ENCODE measurements at places on chromosomes 1 and 21.

GRCh38 chr1:216310776-216311175 is 112.5 kb downstream of the USH2A start:
- no peak for DNase-seq

- no peak for DNase-seq
These were observed 5.3 kb downstream of the ATP2B4 start for GRCh38 chr1:203631946-203632345.

DNA sequence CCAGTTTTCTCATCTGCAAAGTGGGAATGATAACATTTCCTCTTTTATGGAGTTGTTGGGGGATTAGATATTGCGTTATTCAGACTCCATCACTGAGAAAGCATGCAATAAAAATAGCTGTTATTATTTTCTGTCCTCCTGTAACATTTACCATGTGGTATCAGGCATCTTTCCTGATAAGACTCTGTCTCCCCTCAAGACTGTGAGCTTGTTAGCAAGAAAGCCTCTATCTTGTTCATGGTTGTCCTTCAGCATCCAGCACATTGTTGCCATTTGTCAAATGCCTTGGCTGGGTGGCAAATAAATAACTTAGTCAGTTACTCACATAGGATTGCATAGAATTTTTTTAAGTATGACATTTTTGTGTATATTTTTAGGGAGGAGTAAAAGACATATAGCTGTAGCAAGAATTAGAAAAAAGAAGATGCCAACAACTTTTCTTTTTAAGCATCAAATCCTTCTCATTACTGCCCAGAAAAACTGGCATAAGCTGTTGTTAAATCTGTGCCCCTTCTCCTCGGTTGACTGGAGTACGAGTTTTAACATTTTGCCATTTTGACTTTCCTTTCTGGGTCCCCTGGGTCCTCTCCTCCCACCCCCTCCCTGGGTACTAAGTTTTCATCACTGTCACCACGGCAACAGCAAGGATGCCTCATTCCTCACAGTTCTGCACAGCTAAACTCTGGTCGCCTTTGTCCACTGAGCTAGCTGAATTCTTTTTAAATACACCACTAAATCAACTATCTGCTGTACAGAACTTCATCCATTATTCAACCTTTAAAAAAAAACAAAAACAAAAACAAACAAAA is 1.0 kb upstream of the JAM2 start:
- no peak for DNase-seq

DNA sequence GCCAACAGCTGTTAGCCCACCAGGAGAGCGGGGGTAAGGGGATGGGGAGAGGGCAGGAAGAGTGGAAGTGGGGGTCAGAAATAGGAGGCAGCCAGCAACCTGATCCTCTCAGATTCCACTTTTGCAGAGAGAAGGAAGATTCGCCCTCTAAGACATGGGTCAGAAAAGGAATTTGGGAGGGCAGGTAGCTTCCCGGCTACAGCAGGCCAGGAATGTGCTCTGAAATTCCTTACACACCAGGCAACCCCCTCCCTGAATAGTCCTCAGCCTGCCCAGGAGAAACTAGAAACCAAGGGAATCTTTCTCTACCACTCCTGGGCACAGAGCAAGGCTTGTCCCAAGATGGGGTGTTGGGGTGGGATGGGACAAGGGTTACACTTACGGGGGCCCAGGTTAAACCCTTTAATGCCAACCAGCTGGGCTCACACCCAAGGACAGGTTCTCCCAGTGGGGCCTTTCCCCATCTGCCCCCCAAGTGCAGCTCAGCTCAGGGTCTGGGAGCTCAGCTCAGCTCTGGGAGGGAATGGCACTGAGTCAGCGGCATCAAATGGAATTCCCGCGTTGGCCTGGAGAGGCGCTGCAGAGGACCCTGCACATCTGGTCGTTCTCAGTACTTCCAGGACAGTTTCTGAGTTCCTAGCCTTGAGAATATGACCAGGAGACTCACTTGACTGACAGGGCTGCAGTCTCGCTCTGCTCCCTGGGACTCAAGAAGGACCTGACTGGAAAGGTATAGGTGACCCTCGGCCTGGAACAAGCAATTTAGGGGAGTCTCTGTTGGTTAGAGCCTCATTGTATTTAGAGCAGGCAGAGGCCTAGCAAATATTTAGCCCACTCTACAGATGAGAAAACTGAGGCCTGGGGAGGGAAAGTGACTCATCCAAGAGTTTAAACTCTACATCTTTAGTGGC is 761 bp downstream of the TNNT2 start:
- no peak for DNase-seq

DNA sequence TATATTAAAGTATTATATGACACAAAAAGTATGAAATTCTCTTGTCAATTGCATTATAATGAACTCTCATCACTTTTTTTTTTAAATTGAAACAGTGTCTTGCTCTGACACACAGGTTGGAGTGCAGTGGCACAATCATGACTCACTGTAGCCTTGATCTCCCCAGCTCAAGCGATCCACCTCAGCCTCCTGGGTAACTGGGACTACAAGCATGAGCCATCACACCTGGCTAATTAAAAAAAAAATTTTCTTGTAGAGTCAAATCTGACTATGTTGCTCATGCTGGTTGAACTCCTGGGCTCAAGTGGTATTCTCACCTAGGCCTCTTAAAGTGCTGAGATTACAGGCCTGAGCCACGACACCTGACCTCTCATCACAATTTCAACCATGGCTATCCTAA is 259.3 kb downstream of the S1PR1 start:
- no peak for DNase-seq

DNA sequence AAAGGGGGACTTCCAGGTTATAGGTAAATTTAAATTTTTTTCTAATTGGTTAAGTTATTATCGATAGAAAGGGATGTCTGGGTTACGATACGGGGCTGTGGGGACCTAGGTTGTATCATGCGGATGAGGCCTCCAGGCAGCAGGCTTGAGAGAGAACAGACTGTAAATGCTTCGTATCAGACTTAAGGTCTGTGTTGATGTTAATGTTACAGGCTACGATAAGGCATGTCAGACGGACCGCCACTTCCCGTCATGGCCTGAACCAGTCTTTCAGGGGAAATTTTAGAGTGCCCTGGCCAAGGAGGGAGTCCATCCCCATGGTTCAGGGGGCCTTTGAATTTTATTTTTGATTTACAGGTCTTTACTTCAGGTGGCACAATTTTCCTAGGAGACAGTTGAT is 16.7 kb downstream of the ABCG1 start:
- no peak for DNase-seq

GRCh38 chr1:212666116-212666775 is 33.4 kb downstream of the BATF3 start:
- DNase-seq: no peak

- no peak for DNase-seq
These were observed 25.7 kb downstream of the CAMK1G start for GRCh38 chr1:209609041-209609790.

DNA sequence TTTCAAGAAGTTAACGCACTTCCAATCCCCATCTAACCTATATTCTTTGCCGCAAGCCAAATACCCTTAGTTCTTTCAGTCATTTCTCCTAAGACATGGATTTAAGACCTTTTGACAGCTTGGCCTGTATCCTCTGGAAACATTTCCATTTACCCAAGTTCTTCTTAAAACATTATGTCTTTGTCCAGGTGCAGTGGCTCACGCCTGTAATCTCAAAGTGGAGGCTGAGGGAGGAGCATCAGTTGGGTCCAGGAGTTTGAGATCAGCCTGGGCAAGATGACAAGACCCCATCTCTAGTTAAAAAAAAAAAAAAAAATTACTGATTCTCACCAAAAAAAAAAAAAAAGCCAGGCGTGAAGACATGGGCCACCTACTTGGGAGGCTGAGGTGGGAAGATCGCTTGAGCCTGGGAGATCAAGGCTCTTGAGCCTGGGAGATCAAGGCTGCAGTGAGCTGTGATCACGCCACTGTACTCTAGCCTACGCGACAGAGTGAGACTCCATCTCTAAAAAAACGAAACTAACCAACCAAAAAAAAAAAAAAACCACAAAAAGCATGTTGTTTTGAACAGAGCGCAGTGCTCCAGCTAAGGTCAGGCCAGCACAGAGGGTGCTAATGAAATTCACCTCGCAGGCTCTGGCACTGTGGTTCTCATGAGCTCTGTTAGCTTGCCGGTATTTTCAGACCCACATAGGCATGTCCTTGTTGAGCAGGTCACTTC is 36.0 kb downstream of the NUAK2 start:
- DNase-seq: peak; percentile 39

DNA sequence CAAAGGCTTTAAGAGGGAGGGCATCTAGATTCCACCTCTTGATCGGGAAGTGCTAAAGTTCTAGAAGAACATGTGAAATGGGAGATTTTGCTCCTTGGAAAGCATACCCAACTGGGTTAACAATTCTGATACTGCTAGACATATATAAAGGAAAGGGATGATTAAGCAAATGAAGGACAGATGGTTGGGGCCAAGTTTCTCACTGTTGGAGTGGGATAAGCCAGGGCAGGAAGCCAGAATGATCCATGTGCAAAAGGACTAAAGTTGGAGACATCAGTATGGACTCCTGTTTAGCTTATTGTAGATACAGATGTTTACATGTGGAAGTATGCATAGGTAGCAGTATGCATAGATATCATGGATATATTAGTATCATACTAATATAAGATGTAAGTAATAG is 16.8 kb downstream of the PLA2G5 start:
- no peak for DNase-seq

GRCh38 chr1:231786126-231786525 is 159.5 kb downstream of the DISC1 start:
- no peak for DNase-seq

DNA sequence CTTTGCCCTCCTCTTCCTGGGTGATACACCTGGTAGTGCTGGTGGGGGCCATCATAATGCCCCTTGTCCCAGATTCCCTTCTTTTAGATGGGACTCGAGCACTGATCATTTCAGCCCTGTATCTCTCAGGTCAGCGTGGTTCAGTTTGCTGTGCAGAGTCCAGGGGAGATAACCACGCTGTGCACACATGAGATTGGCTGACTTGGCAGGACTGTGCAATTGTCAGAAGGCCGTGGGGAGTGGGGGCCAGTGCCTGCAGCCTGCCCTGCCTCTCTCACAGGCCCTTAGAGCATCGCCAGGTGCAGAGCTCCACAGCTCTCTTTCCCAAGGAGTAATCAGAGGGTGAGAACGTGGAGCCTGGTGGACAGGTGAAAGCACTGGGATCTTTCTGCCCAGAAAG is 15.2 kb downstream of the EPHX1 start:
- DNase-seq: no peak

DNA sequence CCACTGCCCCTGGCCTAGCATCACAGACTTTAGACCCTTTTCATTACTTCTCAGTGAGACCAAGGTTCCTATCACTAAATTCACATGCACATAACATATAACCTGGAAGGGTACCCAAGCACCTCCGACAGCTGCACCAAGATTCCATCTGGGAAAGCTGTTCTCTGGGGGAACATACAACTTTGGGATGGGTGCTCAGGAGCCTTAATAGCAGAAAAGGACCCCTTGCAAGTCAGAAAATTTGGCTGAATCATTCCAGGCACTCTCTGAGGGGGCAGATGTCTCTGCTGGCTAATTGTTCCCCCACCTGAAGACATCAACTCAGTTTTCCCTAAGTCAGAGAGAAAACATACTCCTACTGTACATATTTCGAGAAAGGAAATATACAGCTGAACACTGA is 41.3 kb upstream of the PSEN2 start:
- DNase-seq: no peak

DNA sequence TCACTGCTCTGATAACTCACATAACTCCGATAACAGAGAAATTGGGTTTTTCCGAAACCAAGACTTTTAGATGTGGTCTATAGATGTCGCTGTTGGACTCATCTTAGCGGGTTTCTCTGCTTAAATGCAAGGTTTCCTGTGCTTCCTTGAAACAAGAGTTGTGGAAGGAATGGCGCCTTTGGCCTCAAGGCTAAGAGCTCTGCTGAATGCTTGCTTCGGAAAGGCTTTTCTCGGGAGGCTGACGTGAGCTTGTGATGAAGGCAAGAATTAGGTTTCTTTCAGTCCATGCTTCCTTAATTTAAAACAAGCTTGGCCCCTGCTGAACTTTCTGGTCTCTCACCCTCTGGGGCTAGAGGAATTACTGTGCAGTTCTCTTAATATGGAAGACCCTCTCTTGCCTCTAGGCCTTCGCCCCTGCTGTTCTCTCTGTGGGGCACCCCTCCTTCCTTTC is 113.5 kb downstream of the MAP3K21 start:
- no peak for DNase-seq

- no peak for DNase-seq
These were observed 2.5 kb downstream of the CDC42BPA start for GRCh38 chr1:227315629-227316346.

GRCh38 chr1:23080885-23081284 is 61.6 kb downstream of the KDM1A start:
- no peak for DNase-seq

DNA sequence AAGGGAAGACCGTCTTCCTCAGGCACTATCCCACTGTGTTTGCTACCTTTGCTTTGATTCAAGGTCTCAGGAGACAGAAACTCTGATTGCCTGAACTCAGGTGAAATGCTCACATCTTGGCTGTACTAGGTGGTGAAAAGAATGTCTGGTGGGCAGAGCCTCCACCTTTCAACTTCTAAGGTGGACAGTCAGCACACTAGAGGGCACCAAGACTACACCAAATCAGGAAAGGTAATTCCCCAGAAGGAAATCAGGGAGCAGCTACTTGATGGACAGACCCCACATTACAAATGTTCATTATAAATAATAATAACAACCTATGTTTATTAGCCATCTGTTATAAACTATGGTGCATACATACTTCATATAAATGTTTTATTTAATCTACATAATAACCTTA is 220.9 kb downstream of the ATG4C start:
- no peak for DNase-seq

DNA sequence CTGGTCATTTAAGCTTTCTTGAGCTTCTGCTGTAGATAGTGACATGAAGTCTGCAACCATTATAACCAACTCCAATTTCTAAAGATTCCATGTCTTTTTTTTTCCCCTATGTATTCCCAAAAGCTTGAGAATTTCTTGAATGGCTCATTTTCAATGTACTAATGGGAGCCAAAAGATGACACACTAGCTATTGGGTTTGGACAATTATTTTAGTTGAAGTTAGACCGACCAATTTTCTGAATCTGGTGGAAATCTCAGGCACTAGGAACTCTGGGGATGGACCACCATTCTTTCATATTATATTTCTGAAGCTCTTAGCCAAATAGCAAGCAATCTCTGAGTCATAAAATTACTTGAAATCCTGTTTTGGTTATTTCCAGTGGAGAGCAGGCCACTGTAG is 617.4 kb upstream of the ADAMTS5 start:
- DNase-seq: no peak

All from T-helper 1 cell (primary cell).